ENCODE measurements at places on chromosomes 2 and 18. TPM values are rescaled to one million over a fixed set of nuclear protein-coding genes. Genes with fewer than 3 reads are reported as not detected.

The POLE4 gene
- 52.2 TPM for total RNA-seq

The KLHL30 gene
- not detected for total RNA-seq

The DNAJC5G gene
- not detected for total RNA-seq

The NHEJ1 gene
- total RNA-seq = 31.7 TPM

The CASP10 gene
- 2.8 TPM for total RNA-seq

The CRYGD gene
- total RNA-seq = not detected

The PCARE gene
- not detected for total RNA-seq

The AMER3 gene
- total RNA-seq = not detected

The RIT2 gene
- total RNA-seq = not detected

DNA sequence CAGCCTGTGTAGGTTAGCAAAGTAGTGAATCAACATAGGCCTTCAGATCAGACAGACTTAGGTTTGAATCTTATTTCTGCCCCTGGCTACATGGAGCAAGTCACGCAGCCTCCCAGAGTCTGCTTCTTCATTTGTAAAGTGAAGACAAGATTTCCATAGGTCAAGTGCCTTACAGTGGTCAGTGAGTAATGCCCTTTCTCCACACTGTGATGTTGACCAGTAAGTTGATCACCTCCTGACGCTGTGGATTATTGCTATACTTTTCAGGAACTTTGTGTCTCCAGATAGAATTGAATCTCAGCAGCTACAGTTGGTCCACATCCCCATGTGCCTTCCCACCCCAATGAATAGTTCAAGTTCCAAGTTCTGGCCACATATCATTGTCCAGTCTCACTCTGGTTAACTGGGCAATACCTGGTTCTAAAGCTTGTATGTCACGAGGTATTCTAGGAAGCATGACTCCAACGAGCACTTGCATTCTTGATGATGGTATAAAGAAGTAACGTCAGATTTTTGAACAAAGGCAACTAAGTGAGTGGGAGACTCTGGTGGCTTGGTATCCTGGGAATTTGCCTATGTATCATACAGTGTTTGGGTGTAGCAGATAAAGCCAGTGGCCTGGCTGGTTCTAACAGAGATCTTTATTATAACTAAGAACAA is 2.1 kb upstream of the CLIP4 start:
- no peak for DNase-seq

DNA sequence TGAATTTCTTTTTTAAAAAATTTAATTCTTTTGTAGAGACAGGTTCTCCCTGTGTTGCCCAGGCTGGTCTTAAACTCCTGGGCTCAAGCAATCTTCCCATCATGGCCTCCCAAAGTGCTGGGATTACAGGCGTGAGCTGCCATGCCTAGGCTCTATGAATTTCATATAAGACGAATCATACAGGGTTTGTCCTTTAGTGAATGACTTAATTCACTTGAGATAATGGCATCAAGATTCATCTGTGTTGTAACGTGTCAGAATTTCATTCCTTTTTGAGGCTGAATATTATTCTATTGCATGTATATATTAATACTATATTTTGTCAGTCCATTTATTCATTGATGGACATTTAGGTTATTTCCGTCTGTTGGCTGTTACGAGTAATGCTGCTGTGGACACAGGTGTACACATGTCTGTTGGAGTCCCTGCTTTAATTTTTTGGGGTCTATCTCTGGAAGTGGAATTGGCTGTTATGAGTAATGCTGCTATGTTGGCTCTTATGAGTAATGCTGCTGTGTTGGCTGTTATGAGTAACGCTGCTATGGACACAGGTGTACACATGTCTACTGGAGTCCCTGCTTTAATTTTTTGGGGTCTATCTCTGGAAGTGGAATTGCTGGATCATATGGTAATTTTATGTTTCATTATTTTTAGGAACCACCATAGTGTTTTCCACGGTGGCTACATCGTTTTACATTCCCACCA is 210.6 kb downstream of the CAMKMT start:
- no peak for DNase-seq

DNA sequence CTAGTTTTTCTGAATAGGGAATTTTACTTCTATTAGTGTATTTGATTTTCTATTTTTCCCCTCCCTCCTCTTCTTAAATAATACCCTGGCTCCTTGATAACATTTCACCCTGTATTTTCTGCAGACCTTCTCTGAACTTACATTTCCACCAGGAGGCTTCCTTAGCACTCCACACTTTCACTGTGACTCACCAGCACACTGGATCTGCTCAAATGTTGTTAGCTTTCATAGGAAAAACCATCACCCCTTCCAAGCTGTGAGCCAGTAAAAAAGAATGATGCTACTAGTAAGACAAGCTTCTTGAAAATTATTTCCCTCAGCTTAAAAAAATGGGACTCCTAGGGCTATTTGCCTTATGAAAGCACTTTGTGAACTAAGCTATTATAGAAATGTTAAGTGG is 16.1 kb downstream of the SUPT7L start:
- DNase-seq = no peak

- no peak for DNase-seq
Observed at GRCh38 chr2:142515493-142515892, 362.0 kb upstream of the KYNU start.

GRCh38 chr2:216139884-216140283 is 30.7 kb downstream of the XRCC5 start:
- DNase-seq = no peak

GRCh38 chr2:21418456-21418855 is 294.7 kb downstream of the TDRD15 start:
- DNase-seq = no peak

DNA sequence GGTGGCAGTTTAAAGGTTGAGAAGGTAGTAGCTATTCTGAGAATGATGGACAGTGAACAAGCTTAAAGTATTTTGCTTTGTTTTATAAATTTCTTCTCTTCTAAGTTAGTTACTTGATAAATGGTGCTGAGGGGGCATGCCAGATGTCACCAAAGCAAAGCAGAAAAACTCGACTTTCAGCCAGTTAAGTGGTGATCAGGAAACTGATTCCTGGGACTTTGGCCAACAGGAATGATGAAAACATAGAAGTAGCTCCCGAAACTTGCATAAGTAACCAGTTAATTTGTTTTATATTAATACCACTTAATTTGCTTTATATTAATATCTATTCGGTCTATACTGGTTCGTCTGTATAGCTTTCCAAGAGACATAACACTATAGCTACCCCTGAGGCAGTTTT is 82.6 kb downstream of the FANCL start:
- no peak for DNase-seq

- no peak for DNase-seq
Observed at GRCh38 chr2:116949249-116949648, 865.2 kb upstream of the DDX18 start.

GRCh38 chr18:75076286-75076685 is 132.7 kb downstream of the PTGR3 start:
- DNase-seq = no peak

DNA sequence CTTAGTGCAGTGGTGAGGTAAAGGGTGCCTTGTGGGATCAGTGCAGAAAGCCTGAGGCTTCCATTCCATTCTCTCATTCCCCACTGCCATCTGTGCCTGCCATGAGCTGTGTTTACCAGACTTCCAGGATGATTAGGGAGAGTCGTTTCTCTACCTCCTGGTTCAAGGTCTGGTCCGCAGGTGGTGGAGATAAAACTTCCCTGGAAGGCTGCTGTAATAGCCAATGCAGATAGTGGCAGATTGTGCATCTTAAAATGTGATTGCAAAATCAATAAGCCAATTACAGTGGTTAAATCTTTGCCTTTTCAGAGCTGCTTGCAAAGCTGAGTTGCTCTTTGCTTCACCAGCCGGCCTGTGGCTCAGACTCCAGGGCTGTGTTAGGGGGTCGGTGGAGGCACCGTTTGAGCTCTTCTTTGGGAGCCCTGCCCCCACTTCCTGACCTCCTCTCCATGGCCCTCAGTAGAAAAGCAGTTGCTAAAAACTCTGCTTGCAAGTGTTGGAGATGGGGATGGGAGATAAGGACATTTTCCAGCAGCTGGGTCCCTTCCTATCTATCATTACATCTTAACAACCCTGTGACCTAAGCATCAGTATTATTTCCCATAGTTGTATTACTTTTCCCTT is 95.2 kb upstream of the HS6ST1 start:
- no peak for DNase-seq

- DNase-seq = no peak
Observed at GRCh38 chr2:15856318-15856717, 84.0 kb upstream of the MYCN start.

DNA sequence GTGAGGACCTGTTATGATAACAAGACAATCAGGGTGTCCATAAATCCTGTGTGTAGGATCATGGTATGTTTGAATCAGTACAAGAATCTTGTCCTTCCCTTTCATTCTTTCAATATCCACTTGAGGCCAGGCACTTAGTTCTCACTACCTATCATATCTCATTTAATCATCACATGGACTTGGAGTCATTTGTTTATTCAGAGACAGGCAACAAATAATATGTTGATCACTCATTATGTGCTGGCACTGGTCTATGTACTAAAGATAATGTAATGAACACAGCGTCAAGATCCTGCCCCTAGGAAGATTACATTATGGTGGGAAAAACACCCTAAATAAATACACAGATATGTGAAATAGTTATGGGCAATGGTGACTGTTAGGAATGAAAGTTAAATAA is 342.6 kb downstream of the LPIN1 start:
- no peak for DNase-seq

GRCh38 chr2:226325526-226325925 is 474.1 kb downstream of the IRS1 start:
- DNase-seq = no peak

DNA sequence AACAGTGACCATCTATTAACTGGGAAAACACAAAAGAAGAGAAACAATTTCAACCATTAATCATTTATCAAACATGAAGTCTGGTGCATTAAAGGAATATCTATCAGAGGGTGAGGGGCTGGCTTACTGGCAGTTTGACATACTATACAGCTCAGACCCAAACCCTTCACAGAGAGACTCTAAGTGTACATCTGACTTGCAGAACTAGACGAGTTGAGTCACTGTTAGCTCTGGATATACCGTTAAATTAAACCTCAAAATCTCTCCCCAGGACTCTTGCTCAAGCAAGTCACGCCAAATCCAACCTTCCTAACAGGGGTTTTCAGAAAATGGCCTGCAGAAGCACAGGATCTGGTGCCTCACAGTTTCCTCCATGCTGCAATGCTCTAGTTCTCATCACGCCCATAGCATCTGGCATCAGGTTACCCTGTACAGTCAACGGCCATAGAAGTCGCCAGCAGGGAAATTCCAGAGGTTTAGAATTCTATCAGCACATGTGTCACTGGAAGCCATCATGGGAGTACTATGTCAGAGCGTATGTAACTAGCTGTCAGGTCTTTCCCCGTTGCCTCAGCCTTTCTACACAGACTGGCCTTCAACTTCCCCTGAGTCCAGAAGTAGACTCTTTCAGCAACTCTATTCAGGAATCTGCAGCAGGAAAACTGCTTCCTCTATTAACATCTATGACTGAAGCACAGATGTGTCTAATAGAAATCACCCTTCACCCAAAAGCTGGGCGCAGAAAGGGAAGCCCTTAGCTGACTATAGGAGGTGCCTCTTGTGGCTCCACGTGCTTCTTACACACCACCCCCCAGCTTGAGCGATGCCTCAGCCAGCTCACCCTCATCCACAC is 9.3 kb downstream of the TGOLN2 start:
- DNase-seq = no peak

DNA sequence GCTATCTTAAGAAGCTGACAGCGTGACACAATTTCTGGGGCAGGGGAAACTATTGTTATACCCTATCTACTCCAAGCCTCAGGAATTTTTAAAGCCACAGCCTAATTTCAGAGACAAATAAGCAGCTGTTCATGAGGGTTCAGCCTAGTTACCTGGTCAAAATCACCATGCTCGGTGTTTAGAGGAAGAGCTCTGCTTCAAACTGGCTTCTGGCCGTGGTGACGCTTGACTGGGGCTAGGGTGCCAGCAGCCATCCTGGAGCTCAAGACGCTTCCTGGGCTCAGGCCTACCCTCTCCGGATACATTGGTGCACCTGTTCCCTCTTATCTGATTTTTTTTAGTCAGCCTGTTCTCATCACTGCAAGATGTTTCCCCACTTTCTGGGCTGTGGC is 41.7 kb downstream of the FRZB start:
- DNase-seq = peak; percentile 57

- DNase-seq = no peak
Observed at GRCh38 chr2:171514908-171515582, 7.2 kb upstream of the CYBRD1 start.

- no peak for DNase-seq
Observed at GRCh38 chr18:78640246-78640995, 339.2 kb upstream of the SALL3 start.

GRCh38 chr2:217863883-217864282 is 138.9 kb downstream of the TNS1 start:
- no peak for DNase-seq

DNA sequence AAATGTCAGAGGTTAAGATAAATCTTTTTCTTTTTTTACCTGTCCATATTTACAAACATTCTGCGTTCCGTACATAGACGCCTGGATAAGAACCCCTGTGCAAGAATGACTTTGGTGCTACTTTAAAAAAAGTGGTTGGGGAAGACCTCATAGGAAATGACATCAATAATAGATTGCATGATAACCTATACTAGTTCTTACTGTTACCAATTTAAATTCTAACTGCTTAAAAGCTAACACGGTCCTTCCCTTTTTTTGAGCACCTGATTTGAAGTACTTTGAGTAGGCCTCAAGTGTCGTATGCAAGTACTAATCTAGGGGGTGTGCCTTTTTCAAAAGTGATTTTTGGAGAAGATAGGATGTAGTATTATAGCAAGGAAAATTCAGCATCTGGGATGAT is 2.1 kb downstream of the SLC39A10 start:
- peak; percentile 19 for DNase-seq

- no peak for DNase-seq
Observed at GRCh38 chr2:150783015-150783414, 295.5 kb upstream of the RND3 start.

DNA sequence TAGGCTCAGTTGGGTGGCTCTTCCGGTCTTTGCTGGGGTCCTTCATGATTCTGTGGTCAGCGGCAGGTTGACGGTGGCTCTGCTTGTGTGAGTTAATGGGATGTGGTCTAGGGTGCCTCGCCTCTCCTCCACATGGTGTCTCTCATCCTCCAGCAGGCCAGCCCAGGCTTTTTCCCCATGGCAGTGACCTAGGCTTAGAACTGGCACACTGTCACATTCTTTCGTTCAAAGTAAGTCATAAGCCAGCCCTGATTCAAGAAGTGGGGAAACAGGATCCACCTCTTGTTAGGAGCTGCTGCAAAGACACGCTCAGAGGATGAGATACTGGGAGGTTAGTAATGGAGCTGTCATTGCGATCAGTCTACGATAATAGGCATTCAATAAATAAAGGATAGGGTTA is 46.0 kb upstream of the CTIF start:
- no peak for DNase-seq

DNA sequence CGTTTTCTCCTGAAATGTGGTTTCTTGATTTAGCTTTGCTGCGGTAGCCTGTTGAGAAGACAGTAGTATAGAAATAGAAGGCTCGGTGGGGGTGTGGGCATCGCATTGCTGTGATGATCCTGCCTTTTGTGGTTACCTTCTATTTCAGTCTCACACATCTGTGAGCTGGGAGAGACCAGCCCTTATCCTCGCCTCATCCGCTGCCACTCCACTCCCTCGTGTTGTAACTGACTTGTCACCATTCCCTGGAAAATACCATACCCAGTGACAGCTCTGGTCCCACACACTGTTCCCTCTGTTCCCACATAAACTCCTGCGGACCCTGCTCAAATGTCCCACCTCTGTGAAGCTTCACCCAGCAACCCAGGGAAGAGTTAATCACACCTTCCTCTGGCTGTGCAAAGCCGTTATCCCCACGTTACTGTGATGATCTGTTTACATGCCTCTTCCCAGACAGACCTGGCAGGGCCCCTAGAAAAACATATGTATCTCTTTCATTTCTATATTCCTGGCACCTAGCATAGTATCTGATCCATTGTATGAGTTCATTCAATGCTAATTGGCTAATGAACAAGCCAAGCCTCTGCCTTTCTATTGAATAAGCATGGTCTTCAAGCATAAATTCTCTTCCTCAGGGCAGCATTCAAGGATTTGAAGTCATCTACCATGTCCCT is 114.6 kb downstream of the MAPK4 start:
- DNase-seq = no peak
